Activated CD4-positive, alpha-beta T cell treated with anti-CD3 and anti-CD28 coated beads, Interleukin-2, Interleukin-4, amounts not matched to agents 100 ng/mL and 50 ng/mL, durations not matched to agents 16 hours and 8 hours (primary cell): ENCODE measurements at places on chromosomes 5 and 9.

DNA sequence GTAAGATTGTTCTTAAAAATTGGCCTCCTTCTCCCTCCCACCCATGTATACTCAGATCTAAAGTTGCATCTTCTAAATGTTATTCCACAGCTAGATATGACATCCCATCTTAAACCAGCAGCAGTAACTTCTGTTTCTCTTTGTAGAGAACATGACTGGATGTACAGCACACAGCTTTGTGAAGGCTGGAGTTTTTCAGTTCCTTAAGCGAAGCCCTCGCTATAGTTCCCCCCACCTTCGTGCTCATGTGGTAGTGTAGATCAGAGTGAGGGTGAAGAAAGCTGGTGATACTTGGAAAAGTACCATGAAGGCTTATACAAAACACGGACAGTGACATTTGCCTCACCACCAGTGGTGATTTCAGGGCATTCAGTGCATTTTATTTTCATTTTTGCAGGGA is 137.5 kb downstream of the MAT2B start:
- no peak for DNase-seq

DNA sequence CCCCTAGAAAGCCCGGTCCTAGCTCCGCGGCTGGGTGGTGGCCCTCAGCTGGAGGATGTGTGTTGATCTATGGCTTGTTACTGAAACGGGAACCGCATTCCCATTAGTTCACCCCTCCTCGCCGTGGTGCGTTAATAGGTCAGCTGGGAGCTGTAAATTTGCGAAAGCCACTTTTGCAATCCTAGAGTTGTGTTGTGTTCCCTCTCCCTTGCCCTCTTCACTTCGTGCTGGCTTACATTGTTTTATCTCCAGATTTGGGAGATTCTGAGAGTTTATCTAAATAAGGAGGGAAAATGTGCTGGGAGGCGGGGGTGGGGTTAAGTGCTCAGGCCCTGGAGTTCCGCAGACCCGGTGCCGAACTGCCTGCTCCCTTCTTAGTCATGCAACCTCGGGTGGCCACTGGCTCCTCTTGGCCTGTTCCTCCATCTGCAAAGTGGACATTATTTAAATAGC is 62.8 kb downstream of the HMCN2 start:
- no peak for DNase-seq

DNA sequence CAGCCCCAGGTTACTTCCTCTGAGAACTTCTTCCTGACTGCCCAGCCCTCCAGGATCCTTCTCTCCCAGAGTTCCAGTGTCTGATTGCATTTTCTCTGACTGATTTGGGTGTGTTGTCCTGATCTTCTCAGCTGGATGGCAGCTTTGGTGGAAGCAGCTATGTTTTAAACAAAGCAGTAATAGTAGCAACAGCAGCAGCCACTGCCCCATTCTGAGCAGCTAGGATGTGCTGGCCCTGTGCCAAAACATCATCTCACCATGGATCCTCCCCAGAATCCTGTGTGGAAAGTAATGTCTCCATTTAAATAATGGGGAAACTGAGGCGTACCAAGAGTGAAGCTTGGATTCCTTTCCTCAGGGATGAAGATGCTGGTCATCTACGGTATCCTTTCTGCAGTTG is 46.4 kb upstream of the PSD2 start:
- DNase-seq = no peak

DNA sequence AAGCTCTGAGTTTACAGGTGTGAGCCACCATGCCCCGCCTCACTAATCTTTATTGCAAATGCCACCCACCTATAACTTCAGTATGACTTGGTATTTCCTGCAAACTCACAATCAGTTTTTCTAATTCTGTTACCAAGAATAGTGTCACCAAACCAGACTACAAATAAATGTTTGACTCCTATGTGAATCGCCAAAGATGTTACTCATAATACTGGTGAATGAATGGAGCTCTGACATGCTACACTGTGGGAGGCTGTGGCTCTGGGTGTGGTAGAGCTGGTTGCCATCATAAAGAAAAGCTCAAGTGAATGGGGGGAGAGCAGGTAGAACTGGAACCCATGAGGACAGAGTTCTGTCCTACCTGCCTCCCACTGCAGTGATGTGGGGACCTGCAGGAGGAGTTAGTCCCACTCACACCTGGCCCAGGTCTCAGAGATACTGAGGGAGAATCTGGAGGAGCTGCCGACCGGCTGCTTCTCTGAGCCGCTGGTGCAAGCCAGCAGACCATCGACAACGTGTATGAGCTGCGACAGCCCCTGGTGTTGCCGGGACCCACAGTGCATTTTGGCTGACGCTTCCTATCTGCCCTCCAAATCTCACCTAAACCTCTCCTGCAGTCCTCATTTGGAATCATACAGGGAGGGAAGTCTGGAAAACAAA is 95.7 kb downstream of the ENTREP1 start:
- DNase-seq = no peak

DNA sequence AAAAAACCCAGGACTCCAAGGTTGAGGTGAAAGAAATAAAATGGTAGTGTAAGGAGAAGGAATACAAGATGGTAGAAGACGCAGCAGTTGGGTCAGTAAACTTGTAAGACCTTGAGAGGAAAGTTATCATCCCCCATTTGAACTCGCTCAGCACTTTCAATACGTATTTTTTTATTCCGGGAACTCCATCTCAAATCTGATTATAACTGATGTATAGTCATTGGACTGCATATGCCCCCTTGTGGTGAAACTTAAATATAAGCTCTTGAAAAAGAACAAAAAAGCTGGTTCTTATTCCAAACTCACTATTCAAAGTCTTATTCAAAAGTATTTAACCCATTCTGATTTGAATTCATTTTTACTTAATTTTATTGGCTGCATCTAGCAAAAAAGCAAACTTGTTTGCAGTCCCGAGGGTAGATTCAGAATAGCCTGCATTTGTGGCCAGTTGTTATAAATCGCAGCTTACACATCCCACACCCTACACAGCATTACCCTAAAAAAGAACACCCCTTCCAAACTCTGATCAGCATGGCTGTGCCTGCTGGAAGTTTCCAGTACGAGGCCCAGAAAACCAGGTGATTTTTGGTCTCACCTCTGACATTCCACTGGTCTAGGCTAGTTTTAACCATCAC is 118.0 kb downstream of the ESM1 start:
- peak; percentile 55 for DNase-seq

DNA sequence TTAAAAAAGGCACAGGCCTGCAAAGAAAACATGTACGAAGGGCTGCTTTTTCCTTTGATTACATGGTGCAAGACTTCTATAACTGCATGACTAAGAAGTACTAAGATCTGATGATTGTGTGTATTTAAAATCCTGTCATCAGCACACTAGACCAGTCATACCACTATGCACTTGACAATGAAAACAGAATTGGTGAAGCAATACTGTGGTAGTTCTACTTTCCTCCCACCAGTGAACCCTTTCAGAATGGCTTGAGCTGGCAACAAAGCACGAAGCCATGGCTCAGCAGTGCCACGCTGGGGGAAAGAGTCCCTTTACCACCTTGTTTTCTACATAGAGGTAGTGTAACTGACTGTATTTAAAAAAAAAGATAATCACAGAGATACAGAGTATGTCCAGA is 49.0 kb upstream of the POU5F2 start:
- no peak for DNase-seq

DNA sequence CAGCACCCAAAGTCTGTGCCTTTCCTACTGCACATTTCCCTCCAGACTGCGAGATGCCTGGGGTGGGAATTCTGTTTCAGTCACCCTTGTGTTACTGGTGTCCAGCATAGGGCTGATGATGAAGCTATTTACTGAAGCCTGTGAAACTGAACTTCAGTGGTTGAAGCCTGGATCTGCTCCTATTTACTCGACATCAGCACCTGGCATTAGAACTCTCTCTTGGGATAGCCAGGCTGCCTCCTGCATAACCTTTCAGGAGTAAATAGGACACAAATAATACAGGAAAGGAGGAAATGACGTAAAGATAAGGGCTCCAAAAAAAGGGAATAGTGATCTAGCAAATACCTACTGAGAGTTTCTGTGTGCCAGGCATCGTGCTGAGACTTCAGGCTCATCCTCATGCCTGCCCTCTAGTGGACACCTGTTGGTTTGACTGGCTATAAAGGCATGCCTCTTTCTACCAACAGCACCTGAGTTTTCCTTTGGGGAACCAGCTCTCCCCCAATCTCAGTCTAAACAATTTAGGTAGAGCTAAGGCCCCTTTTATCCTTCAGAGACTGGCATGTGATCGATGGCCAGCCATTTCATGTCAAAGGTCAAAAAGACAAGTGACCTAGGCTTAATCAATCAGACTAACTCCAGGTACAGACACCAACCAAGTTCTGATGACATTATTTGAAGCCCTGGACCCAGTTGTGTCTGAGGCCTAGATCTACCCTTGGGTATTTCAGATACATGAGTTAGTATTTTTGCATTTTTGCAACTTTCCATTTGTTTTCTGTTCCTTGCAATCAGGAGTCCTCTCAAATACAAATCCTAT is 192.1 kb upstream of the TRIM32 start:
- DNase-seq = peak; percentile 17

- DNase-seq = no peak
Observed at GRCh38 chr9:89926167-89926566, 321.4 kb downstream of the GADD45G start.

DNA sequence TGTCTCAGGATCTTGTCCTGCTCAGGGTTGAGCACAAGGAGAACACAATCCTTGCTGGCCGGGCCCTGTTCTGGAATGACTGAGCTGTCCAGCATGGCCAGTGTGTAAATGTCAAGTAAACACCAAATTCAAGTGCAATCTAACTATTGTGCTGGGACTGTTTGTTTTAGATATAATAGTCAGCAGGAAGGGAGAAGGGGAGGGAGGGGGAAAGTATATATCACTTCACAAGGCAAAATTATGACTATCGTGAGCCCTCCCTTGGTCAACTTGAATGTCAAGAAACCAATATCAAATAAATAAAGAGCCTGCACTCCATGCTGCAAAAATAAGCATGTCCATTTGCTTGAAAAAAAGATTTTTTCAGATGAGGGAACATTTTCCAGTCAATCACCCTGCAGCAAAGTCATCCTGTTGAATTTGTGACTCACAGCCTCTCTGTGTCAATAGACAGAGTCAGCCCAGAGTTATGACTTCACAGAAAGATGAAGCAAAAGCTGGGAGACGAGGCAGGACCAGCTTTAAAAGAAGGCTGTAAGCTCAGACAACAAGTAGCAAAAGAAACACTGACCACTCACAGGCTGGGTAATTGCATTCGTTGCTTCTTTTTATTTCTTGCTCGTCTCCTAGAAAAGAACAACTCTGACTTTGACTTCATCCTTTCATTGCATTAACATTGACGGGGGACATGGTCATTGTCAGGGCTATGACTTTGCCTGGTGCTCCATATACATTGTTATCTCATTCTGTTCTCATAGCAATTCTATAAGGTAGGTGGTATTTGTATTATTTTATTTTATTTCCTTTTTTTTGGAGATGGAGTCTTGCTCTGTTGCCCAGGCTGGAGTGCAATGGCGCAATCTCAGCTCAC is 15.3 kb upstream of the KLF4 start:
- DNase-seq = no peak

GRCh38 chr5:177353093-177353492 is 1.6 kb upstream of the LMAN2 start:
- no peak for DNase-seq

GRCh38 chr5:61821561-61821960 is 484.4 kb upstream of the KIF2A start:
- no peak for DNase-seq

- DNase-seq = no peak
Observed at GRCh38 chr5:32559411-32559810, 25.9 kb upstream of the SUB1 start.

DNA sequence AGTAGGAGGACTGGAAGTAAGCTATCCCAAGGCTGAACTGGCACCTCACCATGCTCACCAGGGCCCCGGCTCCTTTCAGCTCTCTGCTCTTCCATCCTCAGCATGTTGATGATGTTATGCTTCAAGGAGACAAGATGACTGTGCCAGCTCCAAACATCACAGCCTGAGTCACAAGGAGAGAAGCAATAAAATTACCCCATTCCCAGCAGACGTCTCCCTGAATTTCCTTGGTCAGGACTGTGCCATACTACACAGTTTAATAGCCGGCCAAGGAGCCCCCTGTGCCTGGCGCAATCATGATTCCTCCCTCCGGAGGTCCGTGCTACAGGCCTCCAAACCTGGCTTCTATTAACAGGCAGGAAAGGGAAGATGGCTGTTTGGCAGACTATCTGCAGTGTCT is 51.2 kb upstream of the ROR2 start:
- DNase-seq = no peak

DNA sequence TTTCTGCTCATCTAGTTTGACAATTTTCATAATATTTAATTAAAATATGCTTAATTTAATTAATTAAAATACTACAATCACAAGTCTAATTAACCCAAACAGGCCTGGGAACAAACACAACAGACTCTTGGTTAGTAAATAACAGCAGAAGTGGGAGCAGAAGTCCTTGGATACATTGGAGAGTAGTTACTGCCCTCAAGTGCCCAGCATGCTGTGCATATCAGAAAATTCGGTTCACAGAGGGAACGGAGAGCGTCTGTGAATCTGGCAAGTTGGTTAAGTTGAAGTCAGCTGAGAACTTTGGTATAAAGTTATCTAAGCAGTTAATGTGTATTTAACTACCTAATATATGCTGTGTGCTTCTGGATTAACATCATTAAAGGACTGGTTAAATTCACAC is 87.0 kb upstream of the ATG10 start:
- no peak for DNase-seq

GRCh38 chr9:91900797-91901177 is 49.2 kb downstream of the ROR2 start:
- no peak for DNase-seq

GRCh38 chr9:123364241-123364824 is 8.3 kb downstream of the CRB2 start:
- DNase-seq = no peak

GRCh38 chr5:39440192-39440957 is 15.6 kb upstream of the DAB2 start:
- no peak for DNase-seq

DNA sequence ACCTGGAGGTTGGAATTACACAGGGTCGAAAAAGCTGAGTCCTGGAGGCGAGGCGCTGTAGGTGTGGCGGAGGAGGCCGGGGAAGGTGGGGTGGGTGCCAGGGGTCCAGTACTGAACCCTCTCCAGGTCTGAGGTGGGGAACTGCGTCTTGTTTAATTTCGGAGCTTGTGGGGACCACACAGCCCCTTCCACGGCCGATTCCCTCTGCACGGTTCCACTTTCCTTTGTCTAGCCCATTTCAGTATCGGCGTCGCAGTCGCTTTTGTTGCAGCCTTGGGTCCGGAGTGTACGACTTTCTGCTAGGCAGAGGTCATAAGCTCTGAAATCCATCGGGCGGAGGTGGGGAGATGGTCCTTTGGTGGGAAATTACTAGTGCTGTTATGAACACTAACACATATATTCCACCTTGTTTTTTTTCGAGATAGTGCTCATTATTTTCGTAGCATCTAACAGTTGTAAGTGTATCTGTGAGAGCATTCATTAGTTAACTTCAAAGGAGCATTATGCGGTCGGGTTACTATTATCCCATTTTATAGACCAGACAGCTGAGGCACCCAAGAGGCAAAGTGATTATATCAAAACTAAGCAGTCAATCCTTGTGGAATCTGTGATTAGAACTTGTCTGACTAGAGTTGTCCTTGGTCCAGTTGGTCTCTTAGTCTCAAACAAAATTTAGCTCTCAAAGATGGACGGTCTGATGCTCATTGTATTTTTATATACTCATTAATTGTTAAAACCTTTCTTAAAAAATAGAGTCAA is 737 bp downstream of the RNF180 start:
- no peak for DNase-seq

- peak; percentile 2 for DNase-seq
Observed at GRCh38 chr5:83721953-83722901, 1.6 kb upstream of the HAPLN1 start.

- DNase-seq = no peak
Observed at GRCh38 chr9:16524078-16524477, 346.4 kb downstream of the BNC2 start.
